ENCODE measurements at places on chromosomes 2 and 18. TPM values are rescaled to one million over a fixed set of nuclear protein-coding genes. Genes with fewer than 3 reads are reported as not detected.

LYPD6B gene
- not detected for total RNA-seq

NAT8 gene
- total RNA-seq: not detected

HOXD13 gene
- total RNA-seq: 0.15 TPM

SP5 gene
- not detected for total RNA-seq

NXPH2 gene
- total RNA-seq: not detected

CAPN14 gene
- not detected for total RNA-seq

DTNA gene
- total RNA-seq: 0.18 TPM

GREB1L gene
- total RNA-seq: 0.95 TPM

CETN1 gene
- total RNA-seq: not detected

FOSL2 gene
- total RNA-seq: 39.0 TPM

LYG2 gene
- total RNA-seq: 0.17 TPM
